ENCODE measurements at places on chromosomes 6 and 20.

DNA sequence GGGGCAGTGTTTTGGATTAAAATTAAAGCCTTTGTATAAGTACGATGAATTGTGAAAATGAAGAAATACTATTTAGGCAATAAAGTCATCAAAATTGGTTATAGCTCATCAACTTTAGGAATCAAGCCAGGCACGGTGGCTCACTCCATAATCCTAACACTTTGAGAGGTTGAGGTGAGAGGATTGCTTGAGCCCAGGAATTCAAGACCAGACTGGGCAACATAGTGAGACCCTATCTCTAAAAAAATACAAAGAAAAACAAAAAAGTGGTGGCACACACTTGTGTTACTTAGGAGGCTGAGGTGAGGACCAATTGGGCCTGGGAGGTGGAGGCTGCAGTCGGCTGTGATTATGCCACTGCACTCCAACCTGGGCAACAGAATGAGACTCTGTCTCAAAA, 8.5 kb upstream of the RHAG start:
- DNase-seq: no peak

- DNase-seq: no peak
These were observed 117.6 kb downstream of the JPH2 start for GRCh38 chr20:44069203-44070011.

- no peak for DNase-seq
These were observed 81.9 kb downstream of the MDGA1 start for GRCh38 chr6:37615564-37616340.

GRCh38 chr6:163814494-163815364, 400.2 kb downstream of the QKI start:
- no peak for DNase-seq

DNA sequence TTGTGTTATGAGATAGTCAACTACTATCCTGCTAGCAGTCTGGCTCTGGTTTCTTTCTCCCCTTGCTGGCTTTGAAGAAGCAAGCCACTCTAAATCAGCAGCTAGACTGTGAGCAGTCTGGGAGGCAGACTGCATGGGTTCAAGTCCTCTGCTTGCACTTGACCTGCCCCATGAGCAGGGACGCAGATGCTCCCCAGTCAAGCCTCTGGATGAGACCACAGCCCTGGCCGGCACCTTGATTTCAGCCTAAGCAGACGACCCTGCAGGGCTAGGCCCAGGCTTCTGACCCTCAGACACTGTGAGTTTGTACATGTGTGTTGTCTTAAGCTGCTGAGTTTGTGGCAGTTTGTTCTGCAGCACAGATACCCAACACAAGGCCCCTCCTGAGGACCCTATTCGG, 105.8 kb downstream of the SULF2 start:
- DNase-seq: no peak

- no peak for DNase-seq
These were observed 255.0 kb downstream of the NRN1 start for GRCh38 chr6:5751525-5752390.

- DNase-seq: no peak
These were observed 53.8 kb upstream of the CD83 start for GRCh38 chr6:14063756-14064155.

- DNase-seq: no peak
These were observed 37.1 kb upstream of the B4GALT5 start for GRCh38 chr20:49750611-49751396.

DNA sequence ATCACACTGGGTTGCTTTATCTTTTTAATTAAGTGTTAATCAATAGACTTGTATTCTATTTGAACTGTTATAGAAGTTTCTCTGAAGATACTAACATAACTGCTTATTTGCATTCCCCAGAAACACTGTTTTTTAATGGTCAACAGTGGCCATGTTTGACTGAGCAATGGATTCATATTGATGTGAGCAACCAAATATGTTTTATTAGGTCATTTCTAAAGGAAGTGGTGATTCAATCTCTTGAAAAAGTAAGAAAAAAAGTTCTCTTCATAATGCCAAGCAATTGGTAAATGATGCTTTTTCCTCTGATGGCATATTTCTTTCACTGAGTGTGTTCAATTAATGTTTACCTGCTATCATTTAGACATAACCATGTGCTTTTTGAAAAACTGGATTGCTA, 593.0 kb upstream of the CITED2 start:
- no peak for DNase-seq

GRCh38 chr6:117840541-117840983, 66.5 kb upstream of the SLC35F1 start:
- DNase-seq: no peak

- no peak for DNase-seq
These were observed 64.0 kb downstream of the CTCFL start for GRCh38 chr20:57460781-57461465.

DNA sequence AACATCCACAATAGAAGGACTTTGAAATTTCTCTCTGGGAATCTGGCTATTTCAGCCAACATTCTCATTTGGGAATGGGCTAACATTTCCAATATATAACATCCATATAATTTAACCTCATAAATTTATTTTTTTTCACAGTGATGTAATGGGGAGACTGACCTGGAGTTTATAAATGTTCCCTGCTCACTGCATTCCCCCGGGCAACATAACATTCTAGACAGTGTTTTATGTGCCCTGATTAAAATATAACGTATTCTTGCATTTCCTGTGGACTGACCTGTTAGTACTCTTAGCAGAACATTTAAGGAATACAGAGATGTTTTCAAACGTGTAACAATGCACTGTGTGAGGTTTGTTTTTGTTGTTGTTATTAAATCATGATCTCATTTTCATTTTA, 20.9 kb downstream of the TSHZ2 start:
- DNase-seq: no peak

- no peak for DNase-seq
These were observed 78.6 kb downstream of the LINC00237 start for GRCh38 chr20:21027569-21027968.

GRCh38 chr20:33130568-33131061, 37.3 kb upstream of the BPIFA2 start:
- DNase-seq: no peak

- DNase-seq: no peak
These were observed 76.7 kb downstream of the PRSS35 start for GRCh38 chr6:83589076-83589475.

- peak; percentile 44 for DNase-seq
These were observed 41.8 kb downstream of the RBM38 start for GRCh38 chr20:57432862-57433491.

GRCh38 chr6:139588734-139589593, 214.5 kb upstream of the CITED2 start:
- DNase-seq: no peak

- no peak for DNase-seq
These were observed 84.2 kb downstream of the TRERF1 start for GRCh38 chr6:42367353-42368011.

GRCh38 chr6:6515691-6516607, 72.6 kb upstream of the LY86 start:
- DNase-seq: peak; percentile 27

GRCh38 chr6:32212076-32212760, 11.6 kb downstream of the NOTCH4 start:
- DNase-seq: no peak

DNA sequence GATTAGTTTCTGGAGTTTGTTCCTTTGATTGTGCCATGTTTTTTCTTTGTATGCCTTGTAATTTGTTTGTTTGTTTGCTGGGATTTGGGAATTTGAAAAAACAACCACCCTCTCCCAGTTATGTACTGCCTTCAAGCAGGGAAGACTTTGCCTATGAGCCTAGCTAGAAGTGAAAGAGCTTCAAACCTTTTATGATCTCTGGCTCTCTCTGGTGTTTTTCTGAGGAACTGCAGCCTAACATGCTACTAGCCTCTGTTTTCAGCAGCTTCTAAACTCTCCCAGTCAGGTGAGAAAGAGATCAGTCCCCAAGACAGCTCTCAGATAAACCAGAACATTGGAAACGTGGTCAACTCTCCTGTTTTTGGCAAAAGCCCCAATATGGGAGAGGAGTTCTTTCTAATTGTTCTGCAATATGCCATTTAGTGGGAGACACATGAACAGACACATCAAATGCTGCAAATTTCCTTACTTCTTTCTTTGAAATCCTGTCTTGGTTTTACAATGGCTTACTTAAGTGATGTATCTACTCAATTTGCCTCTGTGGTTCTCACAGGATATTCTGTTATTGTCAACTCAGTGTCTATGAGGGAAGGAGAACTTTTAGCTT, 58.9 kb upstream of the SERINC1 start:
- peak; percentile 9 for DNase-seq

- DNase-seq: no peak
These were observed 246.0 kb upstream of the TENT5A start for GRCh38 chr6:81998432-81998831.

GRCh38 chr6:134117409-134117808, 65.0 kb upstream of the SLC2A12 start:
- no peak for DNase-seq

GRCh38 chr6:45027126-45027525, 301.0 kb upstream of the RUNX2 start:
- no peak for DNase-seq

DNA sequence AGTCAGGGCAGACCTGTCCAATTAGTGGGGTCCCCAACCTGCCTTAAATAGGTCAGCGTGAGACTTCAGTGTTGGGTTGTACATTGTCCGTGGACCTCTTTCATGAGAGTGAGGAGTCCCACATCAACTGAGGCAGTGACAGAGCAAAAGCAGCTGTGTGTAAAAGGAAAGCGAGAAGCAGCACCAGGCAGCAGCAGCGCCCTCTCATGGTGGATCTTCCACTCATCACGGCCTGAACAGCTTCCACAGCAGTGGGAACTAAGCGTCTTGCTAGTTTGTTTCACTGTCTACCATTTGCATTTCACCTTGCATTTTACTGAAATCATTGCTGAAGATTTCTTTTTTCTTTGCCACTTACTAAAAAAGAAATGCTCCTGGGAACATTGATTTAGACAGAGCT, 333.8 kb downstream of the PKHD1 start:
- DNase-seq: no peak

- DNase-seq: no peak
These were observed 135.8 kb upstream of the HMGCLL1 start for GRCh38 chr6:55714831-55715230.

DNA sequence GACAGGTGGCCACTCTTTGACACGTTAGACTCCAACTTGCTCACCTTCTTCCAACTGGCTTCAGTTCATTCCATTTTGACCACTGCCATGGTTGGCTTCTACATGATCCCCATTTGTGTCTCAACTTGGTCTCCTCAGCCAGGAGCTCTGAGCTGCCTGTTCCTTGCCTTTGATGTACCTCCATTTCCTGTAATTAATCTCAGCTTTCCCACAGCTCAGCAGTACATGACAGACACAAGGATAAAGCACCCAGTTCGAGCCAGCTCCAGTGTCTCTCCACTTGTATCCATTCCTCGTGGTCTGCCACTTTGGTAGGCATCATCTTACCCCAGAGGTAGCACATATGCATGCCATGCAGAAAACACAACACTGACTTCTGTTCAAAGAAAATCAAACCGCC, 161.0 kb downstream of the TSHZ2 start:
- no peak for DNase-seq

Data from stimulated activated CD8-positive, alpha-beta memory T cell treated with anti-CD3 and anti-CD28 coated beads, Interleukin-7, amount 100 ng/mL, for 48 hours (primary cell).